CD4-positive, CD25-positive, alpha-beta regulatory T cell (primary cell): ENCODE measurements at places on chromosomes 16 and 17. TPM values are rescaled to one million over a fixed set of nuclear protein-coding genes. Genes with fewer than 3 reads are reported as not detected.

DNA sequence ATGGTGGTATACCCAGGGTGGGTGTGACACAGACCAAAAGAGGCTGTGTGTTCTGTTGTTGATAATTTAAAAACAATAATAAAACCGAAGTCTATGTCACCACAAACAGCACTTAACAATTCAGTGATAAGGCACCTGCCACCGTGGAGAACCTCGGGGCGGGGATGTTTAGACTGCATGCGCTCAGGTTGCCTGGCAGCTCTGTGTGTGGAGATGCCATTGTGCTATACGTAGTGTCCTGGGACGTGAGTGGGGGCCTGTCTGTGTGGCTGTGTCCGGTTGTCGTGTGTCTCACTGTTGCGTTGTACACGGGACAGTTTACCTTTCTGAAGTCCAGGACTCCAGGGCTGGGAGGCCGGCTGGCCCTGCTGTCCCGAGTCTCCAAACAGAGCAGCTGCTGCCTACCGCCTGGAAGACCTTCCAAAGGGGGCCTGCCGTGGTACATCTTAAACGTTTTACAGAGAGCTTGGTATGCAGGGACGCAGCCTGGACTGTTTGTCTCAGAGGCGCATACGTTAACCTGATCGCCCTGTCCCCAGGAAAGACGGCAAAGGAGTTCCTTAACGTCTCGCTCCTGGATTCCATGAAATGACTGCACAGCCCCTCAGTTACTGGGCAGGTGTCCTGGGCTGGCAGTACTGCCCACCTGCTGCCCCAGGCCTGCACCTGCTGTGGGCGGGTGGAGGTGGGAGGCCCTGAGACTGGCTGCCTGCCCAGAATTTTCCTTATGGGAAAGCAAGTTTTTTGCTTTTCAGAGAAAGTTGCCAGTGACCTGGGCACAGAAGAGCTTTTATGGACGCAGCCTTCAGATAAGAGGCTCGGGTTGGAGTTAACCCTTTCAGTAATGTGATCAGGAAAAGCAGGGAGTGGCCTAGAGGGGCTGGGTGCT is 19.0 kb downstream of the SPIRE2 start:
- H3K4me1 ChIP-seq: peaks cover 5% of the 10 kb centered on the region
- H3K36me3 ChIP-seq: no peaks in the 10 kb centered on the region
- H3K27ac ChIP-seq: no peak overlapping the region
- no peaks in the 10 kb centered on the region for H3K27me3 ChIP-seq
- H3K4me3 ChIP-seq: no peak overlapping the region
- no peak for DNase-seq

The MMP28 gene
- total RNA-seq: not detected

The INO80E gene
- 105 TPM for total RNA-seq

DNA sequence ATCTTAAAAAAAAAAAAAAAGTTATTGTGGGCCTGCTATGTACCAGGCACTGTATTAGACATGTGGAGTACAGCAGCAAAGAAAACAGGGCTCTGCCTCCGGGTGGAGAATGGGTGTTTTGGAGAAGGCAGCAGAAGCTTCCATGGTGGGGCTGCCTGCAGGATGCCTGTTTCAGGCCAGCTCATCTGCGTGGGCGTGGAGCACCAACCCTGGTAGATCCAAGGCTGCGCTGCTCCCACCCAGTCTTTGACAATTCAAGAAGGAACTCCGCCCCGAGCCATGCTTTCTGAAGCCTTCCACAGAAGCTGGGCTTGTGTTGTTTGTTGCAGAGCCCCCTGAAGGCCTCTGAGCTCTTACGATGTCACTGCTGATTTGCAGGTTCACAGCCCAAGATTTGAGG is 23.2 kb upstream of the CACNG1 start:
- no peaks in the 10 kb centered on the region for H3K4me1 ChIP-seq
- H3K4me3 ChIP-seq: no peak overlapping the region
- no peak for DNase-seq
- H3K36me3 ChIP-seq: no peaks in the 10 kb centered on the region

The IL34 gene
- total RNA-seq: not detected

- peaks cover 1% of the 10 kb centered on the region for H3K4me1 ChIP-seq
- H3K27me3 ChIP-seq: no peaks in the 10 kb centered on the region
- DNase-seq: no peak
- no peaks in the 10 kb centered on the region for H3K36me3 ChIP-seq
- no peak overlapping the region for H3K4me3 ChIP-seq
Observed at GRCh38 chr17:21545064-21545463, 147.3 kb upstream of the KCNJ18 start.

DNA sequence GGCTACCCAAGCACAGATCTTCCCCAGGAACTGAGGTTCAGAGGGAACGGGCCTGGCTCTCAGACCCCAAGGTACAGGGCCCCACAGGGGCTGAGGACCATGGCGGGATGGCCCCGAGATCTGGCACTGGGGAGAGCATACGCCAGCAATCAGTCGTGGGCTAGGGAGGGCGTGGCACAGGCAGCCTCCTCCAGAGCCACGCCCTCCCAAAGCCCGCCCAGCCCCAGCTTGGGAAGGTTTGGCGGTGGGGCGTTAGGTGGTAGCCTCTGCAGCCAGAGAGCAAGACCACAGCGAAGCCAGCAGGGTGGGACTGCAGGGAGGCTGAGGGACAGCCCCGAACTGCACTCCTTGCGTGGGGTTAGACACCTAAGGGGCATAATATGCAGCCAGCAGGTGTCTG is 11.6 kb downstream of the WNT9B start:
- no peaks in the 10 kb centered on the region for H3K36me3 ChIP-seq
- no peak overlapping the region for H3K27ac ChIP-seq
- no peak overlapping the region for H3K4me3 ChIP-seq
- DNase-seq: no peak

DNA sequence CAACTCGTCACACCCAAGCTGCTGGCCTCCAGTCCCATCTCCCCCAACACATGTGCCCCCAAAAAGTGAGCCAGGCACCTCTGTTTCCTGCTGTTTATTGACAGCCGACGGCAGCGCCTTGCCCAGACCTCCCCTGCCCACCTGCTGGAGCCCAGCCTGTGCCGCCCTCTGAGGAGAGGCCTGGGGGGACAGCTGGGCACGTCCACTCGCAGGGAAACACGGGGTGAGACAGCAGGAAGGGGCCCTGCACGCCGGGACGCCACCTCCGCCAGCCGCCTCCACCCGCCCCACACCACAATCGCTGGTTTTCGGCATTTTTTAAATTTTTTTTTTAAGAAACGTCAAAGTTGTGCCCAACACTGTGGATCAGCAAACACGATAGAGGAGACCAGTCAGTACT is 19.3 kb downstream of the CASKIN1 start:
- no peaks in the 10 kb centered on the region for H3K4me1 ChIP-seq
- no peak overlapping the region for H3K4me3 ChIP-seq
- peaks cover 25% of the 10 kb centered on the region for H3K36me3 ChIP-seq
- H3K27ac ChIP-seq: no peak overlapping the region
- no peaks in the 10 kb centered on the region for H3K27me3 ChIP-seq

The SLFN14 gene
- total RNA-seq: 0.57 TPM

GRCh38 chr17:44602970-44603369 is 45.7 kb downstream of the FZD2 start:
- H3K27me3 ChIP-seq: no peaks in the 10 kb centered on the region
- H3K4me3 ChIP-seq: no peak overlapping the region
- no peaks in the 10 kb centered on the region for H3K4me1 ChIP-seq
- DNase-seq: no peak

The KRTAP4-4 gene
- total RNA-seq: not detected

The NOD2 gene
- 11.7 TPM for total RNA-seq

The INCA1 gene
- not detected for total RNA-seq

GRCh38 chr16:386641-387156 is 4.9 kb upstream of the PGAP6 start:
- no peak overlapping the region for H3K27ac ChIP-seq
- no peaks in the 10 kb centered on the region for H3K36me3 ChIP-seq
- no peak for DNase-seq

DNA sequence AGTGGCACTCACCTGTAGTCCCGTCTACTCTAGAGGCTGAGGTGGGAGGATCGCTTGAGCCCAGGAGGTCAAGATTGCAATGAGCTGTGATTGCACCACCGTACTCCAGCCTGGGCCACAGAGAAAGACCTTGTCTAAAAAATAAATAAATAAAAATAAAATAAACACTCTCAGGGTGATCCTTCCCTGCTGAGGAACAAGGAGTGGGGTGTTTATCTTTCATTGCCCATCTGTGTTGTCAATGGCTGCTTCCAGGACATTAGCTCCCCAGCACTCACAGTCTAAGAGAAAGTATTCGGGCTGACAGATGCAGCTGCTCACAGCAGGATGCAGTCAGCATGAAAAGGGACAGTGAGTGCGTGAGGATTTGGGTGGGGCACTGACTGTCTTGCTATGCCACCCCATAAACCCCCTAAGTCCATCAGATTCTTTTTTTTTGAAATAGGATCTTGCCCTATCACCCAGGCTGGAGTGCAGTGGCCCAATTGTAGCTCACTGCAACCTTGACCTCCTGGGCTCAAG is 31.3 kb upstream of the RBBP6 start:
- peaks cover 8% of the 10 kb centered on the region for H3K27me3 ChIP-seq
- DNase-seq: no peak
- no peak overlapping the region for H3K27ac ChIP-seq
- H3K4me1 ChIP-seq: no peaks in the 10 kb centered on the region
- no peak overlapping the region for H3K4me3 ChIP-seq
- H3K36me3 ChIP-seq: no peaks in the 10 kb centered on the region

The CCL5 gene
- 25.8 TPM for total RNA-seq

The TBC1D26 gene
- 0.10 TPM for total RNA-seq

GRCh38 chr16:88804552-88805339 is 1.2 kb downstream of the CDT1 start:
- no peaks in the 10 kb centered on the region for H3K27me3 ChIP-seq
- H3K36me3 ChIP-seq: peaks cover 8% of the 10 kb centered on the region
- peaks cover 35% of the 10 kb centered on the region for H3K4me1 ChIP-seq
- H3K27ac ChIP-seq: no peak overlapping the region
- DNase-seq: peak; percentile 54

GRCh38 chr17:10112962-10113361 is 85.4 kb downstream of the GAS7 start:
- no peak for DNase-seq
- no peak overlapping the region for H3K27ac ChIP-seq
- H3K27me3 ChIP-seq: no peaks in the 10 kb centered on the region
- no peaks in the 10 kb centered on the region for H3K4me1 ChIP-seq
- no peaks in the 10 kb centered on the region for H3K36me3 ChIP-seq

GRCh38 chr17:54944796-54945195 is 23.7 kb downstream of the COX11 start:
- H3K4me3 ChIP-seq: no peak overlapping the region
- DNase-seq: no peak
- no peak overlapping the region for H3K27ac ChIP-seq
- H3K36me3 ChIP-seq: no peaks in the 10 kb centered on the region
- no peaks in the 10 kb centered on the region for H3K4me1 ChIP-seq

The HSF4 gene
- total RNA-seq: 34.4 TPM

GRCh38 chr16:88558457-88559442 is 11.5 kb upstream of the ZC3H18 start:
- H3K4me1 ChIP-seq: peaks cover 3% of the 10 kb centered on the region
- no peak for DNase-seq

The MED31 gene
- 16.7 TPM for total RNA-seq

The SLC16A11 gene
- total RNA-seq: 0.39 TPM

DNA sequence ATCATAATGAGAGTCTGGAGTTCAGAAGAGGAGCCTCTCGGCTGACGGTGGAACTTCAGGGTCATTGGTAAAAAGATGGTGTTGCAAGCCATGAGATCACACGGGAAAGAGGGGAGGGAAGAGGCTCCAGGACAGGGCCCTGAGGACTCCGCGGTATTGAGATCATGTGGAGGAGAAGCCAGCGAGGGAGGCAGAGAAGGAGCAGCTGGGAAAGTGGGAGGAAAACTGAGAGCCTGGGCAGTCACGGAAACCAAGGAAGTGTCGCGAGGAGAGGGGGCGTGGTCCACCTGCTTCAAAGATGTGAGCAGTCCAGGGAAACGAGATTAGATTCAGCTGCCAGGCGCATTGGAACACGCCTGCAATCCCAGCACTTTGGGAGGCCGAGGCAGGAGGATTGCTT is 27.7 kb upstream of the SBK1 start:
- no peaks in the 10 kb centered on the region for H3K36me3 ChIP-seq
- no peak for DNase-seq
- H3K27ac ChIP-seq: no peak overlapping the region
- peaks cover under 1% of the 10 kb centered on the region for H3K4me1 ChIP-seq
- peaks cover 4% of the 10 kb centered on the region for H3K27me3 ChIP-seq

GRCh38 chr17:68569346-68569745 is 31.8 kb downstream of the FAM20A start:
- H3K27me3 ChIP-seq: peaks cover 3% of the 10 kb centered on the region
- no peak overlapping the region for H3K27ac ChIP-seq
- no peaks in the 10 kb centered on the region for H3K36me3 ChIP-seq
- H3K4me1 ChIP-seq: no peaks in the 10 kb centered on the region

DNA sequence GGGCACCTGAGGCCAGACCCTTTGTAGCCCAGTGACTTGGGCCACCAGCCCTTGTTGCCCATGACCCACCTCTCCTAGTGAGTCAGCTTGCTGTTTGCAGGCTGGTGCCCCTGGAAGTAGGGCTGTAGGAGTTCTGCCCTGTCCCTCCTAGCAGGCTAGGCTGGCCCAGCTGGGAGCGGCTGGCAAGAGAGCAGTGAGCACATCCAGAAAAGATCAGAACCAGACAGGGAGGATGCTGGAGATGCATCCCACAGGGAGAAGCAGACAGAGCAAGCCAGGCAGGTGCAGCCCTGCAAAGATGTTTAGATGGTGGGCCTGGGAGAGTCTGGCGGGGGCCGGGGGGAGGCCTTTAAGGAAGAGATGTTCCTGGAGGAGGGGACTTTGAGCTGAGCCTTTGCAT is 2.4 kb downstream of the SLC5A10 start:
- no peak overlapping the region for H3K4me3 ChIP-seq
- H3K27me3 ChIP-seq: no peaks in the 10 kb centered on the region
- peaks cover 24% of the 10 kb centered on the region for H3K4me1 ChIP-seq
- no peak for DNase-seq

The ERBB2 gene
- 5.5 TPM for total RNA-seq

- H3K36me3 ChIP-seq: peaks cover 62% of the 10 kb centered on the region
- peak; percentile 4 for DNase-seq
- no peak overlapping the region for H3K4me3 ChIP-seq
Observed at GRCh38 chr17:51200295-51200694, 34.1 kb downstream of the NME2 start.
